ENCODE measurements at places on chromosomes 1 and 21.

DNA sequence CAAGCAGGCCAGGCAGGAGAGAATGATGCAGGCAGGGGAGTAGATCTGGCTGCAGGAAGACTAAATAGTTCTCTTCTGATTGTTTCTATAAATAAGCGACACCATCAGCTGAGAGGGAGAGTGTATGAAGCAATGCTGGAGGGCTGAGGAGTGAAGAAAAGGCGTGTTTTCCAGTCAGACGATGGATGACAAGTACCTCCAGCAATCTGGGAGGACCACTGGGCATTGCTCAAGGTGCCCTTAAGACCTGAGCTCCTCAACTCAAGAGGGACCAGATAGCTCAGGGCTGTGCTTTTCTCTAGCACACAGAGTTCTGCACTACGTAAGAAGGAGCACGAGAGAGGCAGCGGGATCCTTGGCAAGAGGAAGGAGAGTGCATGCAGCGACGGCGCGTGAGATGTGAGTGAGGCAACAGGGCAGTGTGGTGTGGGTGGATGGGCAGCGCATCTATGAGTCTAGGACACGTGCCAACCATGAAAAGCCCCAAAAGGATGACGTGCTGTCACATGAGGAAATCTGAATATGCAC, 36.0 kb downstream of the PABPC4 start:
- DNase-seq, result no peak

DNA sequence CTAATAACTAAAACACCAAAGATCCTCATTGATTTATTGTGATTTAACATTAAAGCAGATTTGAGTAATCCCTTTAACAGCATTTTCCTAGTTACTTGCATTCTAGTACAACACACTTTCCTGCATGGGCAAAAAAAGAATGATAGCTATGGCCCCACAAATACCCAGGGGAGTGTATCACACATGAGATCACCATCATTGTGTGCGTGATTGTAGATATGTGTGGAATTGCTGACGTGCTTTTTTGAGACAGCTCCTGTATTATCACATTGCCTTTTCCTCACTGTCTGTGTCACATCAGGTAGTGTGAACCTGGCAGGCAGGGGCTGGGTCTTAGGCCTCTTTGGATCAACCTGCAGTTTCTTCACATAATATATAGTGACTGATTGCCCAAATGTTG, 48.5 kb upstream of the SAMD13 start:
- no peak for DNase-seq

GRCh38 chr21:42763581-42764442, 110.4 kb downstream of the PDE9A start:
- no peak for DNase-seq

DNA sequence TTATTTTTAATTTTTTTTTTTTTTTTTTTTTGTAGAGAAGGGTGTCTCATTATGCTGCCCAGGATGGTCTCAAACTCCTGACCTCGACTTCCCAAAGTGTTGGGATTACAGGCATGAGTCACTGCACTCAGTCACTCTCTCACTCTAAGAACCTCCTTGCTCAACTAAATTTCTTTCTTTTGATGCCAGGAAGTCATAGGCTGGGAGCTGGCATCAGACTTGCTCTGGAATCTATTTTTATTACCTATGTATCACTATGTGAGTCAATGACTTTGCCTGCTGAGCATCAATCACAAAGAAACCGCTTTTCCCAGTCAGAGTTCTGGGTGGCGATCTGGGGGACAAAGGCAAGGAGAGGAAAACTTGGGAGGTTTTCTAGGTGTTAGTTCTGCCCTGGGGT, 35.5 kb upstream of the PARP1 start:
- DNase-seq, result no peak

GRCh38 chr1:161772397-161772796, 6.3 kb downstream of the ATF6 start:
- DNase-seq, result no peak

GRCh38 chr1:94617134-94617805, 75.7 kb upstream of the F3 start:
- no peak for DNase-seq

GRCh38 chr1:203148127-203148526, 20.6 kb downstream of the ADORA1 start:
- DNase-seq, result no peak

DNA sequence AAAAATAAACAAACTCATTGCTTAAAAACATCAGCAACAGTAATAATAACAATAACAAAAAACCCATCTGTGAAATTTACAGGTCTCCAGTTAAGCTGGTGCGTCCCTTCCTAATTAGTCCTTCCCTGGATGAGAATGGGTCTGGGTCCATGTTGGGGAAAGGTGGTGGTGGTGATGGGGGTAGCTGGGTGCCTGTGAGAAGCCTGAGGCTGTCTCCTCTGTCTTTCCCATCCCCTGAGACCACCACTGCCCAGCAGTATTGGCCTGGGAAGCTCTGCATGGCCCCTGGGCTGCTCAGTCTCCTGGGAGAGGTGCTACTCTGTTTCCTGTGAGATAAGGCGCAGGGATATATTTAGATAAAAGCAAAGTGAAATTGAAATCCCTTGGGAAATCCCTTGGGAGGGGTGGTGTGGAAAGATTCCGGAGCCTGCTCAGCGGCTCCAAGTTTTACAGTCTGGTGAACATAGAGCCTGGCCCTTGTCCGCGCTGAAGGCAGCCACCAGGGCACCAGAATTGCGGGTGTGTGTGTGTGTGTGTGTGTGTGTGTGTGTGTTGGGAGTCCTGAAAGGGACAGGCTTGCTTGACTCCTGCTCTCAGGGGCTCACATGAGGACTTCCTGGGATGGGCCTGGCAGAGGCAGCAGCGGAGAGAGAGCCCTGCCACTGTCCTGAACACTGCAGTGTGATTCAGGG, 150.2 kb downstream of the FOXD2 start:
- DNase-seq, result no peak

GRCh38 chr1:58829866-58830265, 46.0 kb upstream of the JUN start:
- no peak for DNase-seq

DNA sequence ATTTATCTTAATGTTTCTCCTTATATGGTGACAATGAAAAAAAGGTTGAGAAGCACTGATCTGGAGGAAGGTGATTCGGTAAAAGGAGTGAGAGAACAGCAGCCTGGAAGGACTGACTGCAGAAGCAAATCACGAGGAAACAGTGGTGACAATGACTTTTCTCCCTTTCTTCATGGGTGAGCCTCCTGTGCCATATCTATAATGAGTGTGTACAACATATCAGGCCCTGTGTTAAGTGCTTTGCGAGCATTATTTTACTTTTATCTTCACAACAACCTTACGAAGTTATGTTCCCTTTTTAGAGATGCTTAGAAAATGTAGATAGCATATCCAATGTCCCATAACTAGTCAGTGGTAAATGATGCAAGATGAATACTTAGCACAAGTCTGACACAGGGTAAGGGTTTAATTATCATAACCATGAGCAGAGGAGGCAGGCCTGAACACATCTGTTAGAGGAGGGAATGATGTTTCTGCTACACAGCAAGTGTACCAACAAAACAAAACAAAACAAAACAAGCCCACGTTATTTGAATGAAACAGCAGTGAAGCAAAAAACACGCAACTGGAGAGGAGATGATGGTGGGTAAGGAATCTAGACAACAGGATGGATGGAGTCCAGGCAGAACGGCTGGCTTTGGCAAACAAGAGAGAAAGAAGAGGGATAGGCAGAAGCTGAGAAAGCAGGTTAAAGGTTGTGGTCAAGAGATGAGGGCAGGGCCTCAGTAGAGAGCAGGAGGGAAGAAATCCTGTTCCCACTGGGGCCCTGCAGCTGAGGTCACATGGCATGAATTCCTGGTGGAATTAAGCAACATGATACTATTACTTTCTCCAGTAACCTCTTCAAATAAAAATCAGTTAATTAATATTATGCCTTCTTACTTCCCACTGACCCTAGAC, 29.6 kb downstream of the GNG12 start:
- no peak for DNase-seq

DNA sequence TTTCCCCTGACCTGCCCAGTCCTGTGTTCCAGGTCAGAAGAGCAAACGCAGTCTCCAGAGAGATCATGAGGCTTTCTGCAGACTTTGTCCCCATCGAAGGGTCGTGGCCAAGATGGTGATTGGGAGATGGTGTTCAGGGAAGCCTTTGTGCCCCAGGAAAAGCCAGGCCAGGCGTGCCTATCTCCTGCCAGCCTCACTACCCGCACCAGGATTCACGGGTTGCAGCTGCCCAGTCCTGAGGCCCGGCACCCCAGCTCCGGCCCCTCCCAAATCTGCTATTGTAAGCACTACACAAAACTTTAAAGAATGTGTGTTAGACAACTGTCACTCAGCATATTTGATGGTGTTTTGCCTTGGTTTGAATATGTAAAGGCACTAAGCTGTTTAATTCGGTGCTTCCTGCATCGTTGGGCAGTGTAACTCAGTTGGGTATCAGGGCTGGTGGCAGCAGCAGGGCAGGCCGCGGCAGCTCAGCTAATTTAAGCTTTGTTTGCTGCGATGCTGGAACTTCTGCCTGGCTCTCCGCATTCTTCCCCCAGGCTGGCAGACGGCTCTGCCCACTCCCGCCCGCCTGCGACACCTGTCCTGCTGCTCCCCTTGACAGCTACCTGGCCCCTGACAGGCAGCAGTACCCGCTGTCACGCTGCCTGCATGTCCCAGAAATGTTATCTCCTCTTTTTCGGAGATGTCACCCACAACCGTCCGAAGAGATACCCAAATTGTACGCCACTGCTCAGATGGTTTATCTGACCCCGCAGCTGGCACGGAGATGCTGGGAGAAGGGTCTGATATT, 209.0 kb upstream of the VAMP3 start:
- DNase-seq, result no peak

GRCh38 chr1:75791022-75791421, 5.0 kb downstream of the RABGGTB start:
- no peak for DNase-seq

- DNase-seq, result no peak
Measured at GRCh38 chr1:37878071-37878470, 18.7 kb upstream of the MTF1 start.

GRCh38 chr1:78902641-78903040, 103.9 kb downstream of the ADGRL4 start:
- no peak for DNase-seq

DNA sequence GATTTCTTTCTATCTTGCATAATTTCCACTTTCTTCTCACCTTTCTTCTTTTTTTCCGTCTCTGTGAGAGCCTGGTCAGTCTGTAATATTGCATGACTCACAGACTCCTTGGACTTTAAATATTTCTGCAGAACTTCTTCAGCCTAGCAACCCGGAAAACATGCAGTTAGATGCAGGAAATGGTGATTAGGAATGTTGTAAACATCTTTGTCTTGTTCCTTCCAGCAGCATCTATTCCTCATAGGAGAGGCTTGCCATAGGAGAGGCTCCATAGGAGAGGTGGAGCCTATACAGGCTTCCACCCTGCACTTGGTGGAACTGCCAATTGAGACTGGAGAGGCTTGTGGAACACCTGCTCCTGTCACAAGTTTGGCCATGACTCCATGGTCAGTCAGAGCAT, 10.0 kb downstream of the GBP5 start:
- DNase-seq, result no peak

GRCh38 chr1:150066838-150067183, 765 bp upstream of the VPS45 start:
- DNase-seq, result peak; percentile 2

DNA sequence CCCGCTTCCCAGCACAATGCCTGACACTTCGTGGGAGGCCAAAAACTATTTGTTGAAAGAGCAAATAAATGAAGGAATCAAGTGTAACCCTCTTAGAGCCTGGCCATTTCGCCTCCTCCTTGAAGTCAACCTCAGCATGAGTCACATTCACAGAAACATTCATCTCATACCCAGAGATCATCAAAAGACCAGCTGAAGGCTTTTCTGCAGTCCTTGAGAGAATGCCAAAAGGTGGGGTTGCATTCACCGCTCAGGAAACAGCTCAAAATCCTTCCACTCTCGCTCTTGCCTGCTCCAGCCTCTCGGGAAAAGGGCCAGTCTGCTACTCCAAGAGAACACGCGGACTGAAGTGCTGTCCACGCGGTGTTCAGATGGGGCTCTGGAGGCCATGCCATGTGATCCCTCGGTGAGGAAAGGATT, 90.0 kb downstream of the VWA5B1 start:
- no peak for DNase-seq

DNA sequence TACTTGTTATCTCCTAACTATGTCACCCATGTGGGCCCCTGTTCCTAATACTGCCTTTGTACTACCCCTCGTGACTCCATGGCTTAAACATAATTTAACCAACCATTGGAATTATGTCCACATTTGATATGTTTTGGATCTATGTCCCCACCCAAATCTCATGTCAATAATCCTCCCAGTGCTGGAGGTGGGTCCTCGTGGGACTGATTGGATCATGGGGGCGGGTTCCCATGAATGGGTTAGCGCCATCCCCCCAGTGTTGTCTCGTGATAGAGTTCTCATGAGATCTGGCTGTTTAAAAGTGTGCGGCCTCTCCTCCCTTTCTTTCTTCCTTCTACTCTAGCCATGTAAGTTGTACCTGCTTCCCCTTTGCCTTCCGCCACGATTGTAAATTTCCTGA, 9.8 kb downstream of the CBR1 start:
- DNase-seq, result no peak

- DNase-seq, result no peak
Measured at GRCh38 chr1:207849646-207850045, 61.3 kb downstream of the CD34 start.

DNA sequence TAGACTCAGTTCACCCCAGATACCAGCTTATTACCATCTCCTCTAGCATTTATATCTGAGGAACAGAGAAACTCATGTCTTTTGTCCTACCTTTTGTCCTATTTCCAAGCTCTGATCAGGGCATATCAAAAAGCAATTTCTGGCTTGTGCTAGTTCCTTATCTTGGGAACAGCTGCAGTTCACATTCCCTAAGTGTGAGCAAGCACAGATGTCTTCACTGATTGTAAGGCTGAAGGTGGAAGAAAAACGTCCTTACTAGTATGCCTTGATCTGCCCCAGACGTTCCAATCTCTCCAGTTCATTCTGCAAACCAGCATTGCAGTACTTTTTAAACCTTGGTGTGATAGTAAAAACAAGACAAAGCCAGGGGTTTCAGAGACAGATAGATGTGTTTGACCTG, 139.8 kb downstream of the NCAM2 start:
- DNase-seq, result no peak

GRCh38 chr1:110320168-110320518, 19.0 kb upstream of the RBM15 start:
- no peak for DNase-seq

DNA sequence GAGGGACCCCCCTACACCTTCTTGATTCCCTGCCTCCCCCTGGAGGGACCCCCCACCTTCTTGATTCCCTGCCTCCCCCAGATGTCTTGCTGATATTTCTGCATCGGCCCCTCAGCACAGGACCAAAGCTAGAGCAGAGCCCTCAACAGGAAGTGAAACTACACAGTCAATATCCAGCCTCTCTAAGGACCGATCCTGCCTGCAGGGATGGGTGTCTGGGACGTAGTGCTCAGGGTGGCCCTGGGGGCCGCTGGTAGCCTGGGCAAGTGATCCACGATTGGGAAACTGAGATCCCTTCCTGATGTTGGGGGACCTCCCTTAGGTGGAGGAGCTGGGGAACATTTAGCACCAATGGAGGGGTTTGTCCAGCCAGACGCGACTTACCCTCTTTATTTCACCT, 3.9 kb upstream of the LEFTY2 start:
- no peak for DNase-seq
